ENCODE measurements at places on chromosomes 5 and 9.
A peak's percentile ranks its signal among the peaks of the same experiment; 100 is the strongest.

DNA sequence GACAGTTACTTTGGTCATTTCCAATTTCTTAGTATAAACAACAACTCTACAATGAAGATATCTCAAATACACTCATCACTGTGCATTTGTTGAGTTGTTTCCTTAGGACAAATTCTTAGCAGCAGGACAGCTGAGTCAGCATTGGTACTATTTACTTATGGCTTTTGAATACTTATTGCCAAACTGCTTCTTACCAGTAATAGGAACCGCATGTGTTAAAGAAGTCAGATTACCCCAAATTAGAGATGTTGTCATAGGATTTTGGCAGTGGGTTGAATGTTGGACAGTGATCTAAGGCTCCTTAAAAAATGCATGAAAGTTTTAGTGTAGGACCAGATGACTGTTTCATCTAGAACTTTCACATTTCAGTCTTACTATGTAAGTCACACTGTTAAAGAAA, 280.1 kb upstream of the DMRT1 start:
- DNase-seq: no peak

DNA sequence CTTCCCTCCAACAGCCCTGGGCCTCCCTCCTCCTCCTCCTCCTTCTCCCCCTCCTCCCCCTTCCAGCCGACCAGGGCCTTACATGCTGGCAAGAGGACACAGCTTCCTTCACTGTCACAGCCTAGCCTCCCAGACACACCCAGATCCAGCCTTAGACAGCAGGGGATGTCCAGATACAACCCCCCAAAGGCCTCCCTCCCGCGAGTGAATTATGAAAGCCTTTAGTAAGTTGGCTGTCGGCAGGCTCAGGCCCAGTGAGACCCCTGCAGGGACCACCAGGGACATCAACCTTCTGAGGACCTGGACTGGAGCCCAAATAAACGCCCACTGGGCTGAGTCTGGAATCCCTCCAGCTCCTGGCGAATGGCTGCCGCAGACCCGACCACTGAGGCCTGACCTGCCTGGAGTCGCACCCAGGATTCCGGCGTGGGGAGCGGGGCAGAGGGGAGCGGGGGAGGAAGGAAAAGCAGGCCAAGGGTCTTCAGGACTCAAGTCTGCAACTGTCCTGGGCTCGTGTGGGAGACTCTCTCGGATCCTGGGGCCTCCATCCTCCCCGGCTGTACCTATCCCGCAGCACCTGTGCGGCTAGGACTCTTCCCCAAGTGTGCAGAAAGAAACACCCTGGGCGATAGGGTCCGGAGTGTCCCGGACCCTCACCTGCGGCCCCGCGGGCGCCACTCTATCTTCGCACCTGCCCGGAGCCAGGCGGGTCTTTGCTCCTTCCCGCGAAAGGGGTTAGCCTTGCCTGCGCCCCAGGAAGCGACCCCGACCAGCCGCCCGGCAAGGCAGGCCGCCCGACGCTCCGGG, 705 bp downstream of the SEPTIN8 start:
- DNase-seq: peak; percentile 65

DNA sequence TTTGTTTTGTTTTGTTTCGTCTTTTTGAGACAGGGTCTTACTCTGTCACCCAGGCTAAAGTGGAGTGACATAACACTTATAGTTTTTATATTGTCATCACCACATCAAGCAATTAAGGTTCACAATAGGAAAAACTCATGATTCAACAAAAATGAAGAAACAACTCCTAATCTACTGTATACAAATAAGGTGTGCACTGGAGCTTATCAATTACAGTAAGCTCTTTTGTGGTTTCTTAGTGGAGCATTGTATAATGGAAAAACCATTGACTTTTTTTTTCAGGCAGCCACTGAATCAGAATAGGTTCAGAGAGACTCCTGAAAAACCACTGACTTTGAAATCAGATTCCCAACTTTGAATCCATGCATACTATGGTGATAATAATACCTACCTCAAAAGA, 10.8 kb upstream of the PLIN2 start:
- DNase-seq: no peak

GRCh38 chr5:67238191-67238590, 41.6 kb upstream of the CD180 start:
- DNase-seq: no peak

DNA sequence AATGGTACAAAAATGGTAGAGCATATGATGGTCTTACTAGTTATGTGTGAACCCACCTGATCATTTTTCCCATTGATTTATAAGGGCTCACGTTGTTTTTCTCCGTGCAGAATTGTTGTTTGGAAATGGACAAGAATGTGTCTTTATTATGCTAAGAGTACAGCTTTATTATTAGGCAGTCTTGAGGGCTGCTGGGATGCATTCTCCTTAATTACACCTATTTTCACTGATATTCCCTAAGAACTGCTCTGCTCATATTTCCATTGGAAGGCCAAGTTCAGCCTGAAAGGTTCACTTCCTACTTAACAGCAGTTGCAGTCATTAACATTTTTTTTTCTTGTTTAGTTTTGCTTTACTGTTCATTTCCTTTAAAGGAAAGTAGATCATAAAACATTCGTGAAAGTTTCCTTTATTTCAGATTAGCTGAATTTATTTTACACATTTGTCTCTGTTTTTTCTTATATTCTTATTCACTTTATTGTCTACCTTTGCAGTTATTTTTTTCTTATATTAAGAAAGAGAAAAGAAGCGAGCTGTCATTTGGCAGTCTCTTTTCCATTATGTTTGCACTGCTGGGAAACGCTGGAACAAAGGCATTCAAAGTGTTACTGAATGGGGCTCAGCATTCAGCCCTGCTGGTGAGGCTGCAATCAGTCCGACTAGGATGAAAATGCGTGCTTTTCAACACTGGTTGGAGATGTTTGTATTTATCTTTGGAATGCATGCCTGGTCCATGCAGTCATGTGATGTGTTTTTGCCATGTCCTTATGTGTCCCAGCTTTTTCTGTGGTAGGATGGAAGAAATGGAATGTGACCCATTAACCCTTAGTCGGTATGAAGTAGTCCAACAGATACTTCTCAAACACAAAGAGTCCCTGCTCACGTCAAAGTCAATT, 602.7 kb upstream of the ZNF608 start:
- DNase-seq: no peak

DNA sequence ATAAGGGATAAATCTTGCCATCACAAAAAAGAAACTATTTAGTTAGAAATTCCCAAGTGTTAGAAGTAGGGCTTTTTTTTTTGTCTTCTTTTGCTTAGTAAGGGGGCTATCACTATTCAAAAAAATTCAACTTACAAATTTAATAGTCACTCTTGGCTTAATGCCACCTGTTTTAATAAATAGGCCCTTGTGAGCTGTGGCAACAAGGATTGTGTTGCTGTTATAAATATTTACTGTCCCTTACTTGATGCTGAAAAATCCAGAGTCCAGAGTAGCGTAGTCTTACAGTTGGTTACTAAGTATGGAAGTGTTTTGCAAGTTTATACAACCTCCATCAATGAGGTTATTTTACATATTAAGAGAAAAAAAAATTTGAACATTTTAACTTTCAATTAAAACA, 21.4 kb upstream of the CEP78 start:
- DNase-seq: no peak

GRCh38 chr5:58794875-58795274, 212.0 kb downstream of the RAB3C start:
- DNase-seq: no peak

GRCh38 chr5:57776035-57776434, 293.4 kb upstream of the ACTBL2 start:
- DNase-seq: no peak

DNA sequence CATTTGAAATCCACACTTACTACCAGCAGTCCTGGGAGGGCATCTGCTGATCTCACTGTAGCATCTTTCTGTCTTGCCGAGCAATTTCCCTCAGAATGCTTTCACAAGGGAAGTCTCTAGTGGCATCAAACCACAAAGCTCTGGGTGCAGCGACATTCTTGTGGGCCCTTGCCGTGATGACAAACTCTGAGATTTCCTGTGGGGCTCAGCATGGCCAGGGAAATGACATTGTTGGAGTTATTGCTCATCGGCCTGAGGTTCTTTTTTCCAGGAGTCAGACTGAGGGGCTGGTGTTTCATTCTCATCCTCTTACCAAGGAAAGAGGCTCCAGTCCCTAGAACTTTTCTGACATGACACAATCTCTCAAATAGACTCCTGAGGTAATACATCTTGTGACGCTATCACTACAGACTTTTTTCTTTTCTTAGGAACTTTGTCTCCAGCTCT, 51.4 kb downstream of the PFDN1 start:
- no peak for DNase-seq

- DNase-seq: no peak
These were observed 114.8 kb upstream of the PJA2 start for GRCh38 chr5:109524555-109524954.

DNA sequence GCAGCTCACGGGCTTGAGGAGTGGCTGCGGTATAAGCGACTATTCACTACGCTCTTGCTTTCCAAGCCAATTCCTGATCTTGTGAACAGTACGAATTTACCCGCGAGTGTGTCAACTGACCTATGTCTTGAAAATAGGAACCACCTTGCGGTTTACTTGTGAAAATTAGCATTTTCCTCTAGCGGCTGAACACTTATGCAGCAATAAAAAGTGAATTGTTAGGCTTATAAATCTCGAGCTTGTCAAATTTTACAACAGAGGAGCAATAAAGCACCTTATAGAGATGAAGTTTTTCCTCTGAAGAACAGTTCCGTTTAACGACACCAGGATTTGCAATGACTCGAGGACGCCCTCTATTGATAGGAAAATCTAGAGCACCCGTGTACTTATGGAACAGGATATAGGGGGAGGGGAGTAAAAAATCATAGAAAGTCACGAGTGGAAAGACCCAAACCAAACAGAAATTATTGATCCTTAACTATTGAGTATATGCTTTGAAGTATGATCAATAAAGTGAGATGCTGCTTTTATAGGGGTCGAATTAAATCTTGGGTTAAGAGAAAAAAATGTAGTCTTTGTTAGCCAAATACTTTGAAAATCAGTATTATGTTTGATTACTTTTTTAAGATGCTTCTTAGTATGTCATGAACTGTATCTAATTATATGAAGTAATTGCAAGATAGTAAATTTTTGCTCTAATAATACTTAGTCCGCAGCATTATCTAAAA, 1.9 kb upstream of the RGMB start:
- DNase-seq: no peak

DNA sequence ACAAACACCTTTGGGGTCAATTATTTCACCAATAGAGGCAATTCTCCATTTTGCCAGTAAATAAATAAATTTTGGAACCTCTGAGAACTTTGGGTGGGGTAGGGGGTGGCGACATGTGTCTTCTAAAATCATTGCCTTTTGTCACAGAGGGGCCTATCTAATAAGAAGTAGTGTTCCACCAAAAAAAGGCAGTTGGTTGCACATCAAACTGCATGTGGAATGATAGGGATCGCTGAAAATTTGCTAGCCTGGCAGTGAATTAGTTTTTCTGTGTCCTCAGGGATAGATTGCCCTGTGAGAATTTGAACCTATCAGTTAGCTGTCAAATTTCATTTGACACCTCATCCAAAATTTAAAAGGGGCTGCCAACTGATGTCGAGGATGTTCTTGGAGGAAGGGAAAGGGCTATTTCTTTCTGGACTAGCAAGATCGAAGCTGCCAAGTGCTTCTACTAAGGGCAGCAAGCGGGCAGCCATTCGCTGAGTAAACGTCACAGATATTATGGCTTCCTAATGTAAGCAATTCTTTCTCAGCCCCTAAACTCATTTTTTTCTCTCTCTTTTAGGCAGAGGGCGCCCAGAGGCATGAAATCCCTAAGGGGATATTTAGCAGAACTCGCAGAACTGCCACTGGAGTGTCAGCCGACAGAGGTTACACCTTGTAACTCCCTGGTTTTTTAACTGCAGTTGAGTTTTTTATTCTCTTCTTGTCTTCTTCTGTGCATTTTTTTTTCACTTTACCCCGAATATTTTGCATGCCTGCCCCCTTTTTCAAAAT, 2208.1 kb upstream of the WWC1 start:
- no peak for DNase-seq

- no peak for DNase-seq
These were observed 655.2 kb upstream of the FAM174A start for GRCh38 chr5:99879791-99880511.

- no peak for DNase-seq
These were observed 200.4 kb downstream of the MAST4 start for GRCh38 chr5:66796305-66797292.

DNA sequence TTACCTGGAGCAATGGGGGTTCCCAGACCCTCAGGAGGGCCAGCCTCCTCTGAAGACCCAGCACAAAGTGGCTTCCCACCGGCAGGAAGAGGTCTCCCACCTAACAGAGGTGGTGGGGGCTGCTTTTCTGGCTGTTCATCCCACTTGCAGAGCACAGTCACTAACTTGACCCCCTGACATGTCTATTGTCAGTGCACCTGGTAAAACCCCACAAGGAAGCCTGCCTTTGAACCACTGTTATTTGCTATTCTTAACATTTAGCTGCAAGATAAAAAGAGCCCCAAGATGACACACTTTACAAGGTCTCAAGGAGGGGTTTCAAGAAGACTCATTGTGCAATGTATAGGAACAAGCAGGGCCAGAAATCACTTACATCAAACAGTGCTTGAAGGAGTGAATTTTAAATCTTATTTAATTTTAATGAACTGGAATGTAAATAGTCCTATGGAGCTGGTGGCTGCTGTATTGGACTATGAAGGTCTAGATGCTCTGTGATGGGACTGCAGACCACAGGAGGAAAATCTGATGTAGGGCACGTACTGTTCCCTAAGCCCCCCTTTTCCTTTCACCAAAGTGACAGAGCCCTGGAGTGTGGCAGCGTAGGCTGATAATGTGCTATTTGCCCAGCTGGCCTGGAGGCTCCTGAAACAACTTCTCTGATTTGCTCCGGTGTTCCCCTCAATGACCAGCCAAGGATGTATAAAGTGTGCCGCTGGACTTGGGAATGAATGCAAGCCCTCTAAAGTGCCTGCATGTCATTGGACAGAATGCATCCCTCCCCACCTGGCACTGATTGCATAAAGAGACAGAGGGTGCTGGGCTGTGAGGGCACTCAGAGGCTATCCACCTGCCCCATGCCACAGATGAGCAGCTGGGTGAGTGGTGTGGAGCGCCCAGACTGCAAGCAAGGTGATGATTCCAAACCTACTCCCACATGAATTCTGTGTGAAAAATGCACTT, 80.2 kb downstream of the PTPN3 start:
- DNase-seq: no peak

GRCh38 chr9:89046832-89047231, 55.6 kb downstream of the S1PR3 start:
- no peak for DNase-seq

DNA sequence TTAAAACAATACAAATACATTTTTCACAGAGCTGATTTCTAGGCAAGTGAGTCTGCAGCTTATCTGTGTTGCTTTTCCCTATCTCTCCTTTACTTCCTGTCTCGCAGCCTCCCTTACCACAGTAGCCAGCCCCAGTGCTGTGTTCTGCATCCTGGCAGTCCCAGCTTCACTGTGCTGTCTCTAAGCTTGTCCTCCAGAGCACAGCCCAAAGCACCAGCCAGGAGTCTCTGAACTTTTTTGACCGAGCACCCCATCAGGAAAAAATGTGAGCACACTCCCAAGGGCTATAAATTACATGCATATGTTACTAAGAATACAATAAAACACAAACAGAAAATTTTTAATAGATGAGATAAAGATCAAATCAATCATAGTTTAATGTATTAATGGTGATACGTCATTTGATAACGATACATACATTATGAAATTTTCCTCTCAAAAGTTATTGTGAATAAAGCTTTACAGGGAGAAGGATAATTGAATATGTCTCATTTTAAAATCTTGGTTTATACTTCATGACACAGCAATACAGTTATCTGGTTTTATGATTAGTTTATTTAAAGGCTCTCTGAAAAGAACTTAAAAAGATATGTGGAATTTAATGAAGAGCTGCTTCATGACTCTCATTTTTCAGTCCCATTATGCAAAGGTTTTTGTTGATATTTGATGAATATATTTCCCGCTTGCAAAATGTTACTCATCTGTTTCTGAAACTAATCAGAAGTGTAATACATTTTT, 7.3 kb upstream of the RHOBTB3 start:
- DNase-seq: no peak

Measured in chondrocyte (in vitro differentiated cells).